Cortex of kidney (tissue), 1 donor: ENCODE measurements at places on chromosomes 12 and 14.

DNA sequence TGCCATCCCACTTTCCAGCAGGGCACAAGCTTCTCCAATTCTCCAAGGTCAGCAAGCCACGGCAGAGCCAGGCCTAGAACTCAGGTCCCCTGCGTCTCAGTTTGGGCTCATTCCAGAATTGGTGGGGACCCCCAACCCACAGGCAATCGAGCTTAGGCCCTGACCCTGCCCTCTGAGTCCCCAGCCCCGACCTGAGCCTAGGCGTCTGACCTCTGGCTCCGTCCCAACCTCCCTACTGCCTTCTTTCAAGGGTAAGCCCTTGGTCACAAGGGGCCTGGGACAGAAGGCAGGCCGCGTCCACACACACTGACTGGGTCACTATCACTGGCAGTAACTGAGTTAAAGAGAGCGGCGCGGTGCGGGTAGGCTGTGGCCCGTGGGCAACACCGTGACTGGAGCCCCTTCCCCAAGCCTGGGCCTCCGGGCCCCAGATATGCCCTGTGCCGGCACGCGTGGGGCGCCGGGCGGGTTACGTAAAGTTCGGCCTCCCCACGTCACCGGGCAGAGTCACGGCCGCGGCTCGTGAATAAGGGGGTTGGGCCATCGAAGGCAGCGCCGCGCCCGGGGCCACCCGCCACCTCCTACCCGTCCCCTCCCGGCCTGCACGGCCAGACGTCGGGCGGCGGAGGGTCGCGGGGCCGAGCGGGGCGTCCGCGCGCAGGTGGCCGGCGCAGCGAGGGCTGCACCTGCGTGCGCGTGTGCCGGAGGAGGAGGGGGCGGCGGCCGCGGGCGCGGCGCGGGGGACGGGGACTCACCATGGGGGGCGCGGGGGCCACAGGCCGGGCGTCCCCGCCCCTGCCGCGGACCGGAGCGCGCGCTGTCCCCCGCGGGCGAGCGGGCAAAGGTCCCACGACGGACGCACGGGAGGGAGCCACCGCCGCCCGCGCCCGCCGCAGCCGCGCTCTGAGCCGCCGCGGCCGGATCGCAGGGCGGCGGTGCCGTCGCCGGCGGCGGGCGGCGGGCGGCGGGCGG, 516 bp downstream of the ANKRD9 start:
- peak; percentile 35 for DNase-seq

DNA sequence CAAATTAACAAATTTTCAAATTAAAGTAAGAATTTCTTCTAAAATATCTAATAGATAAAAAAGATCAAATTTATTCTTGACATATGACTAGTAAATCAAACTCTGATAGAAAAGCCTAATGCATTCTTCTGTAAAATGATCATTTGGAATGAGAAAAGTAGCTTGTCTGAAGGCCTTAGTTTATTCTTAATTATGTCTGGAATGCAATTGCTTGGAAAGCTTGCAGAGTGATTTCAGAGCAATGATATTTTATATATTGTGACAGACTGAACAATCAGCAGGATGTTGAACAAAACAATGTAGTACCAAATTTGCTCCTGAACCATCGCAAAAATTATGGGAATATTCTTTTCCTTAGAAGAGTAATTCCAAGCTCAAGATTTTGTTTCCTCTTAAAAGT, 789.6 kb upstream of the NOVA1 start:
- DNase-seq, result no peak

- DNase-seq, result no peak
Measured at GRCh38 chr12:117551665-117552064, 190.2 kb upstream of the NOS1 start.

DNA sequence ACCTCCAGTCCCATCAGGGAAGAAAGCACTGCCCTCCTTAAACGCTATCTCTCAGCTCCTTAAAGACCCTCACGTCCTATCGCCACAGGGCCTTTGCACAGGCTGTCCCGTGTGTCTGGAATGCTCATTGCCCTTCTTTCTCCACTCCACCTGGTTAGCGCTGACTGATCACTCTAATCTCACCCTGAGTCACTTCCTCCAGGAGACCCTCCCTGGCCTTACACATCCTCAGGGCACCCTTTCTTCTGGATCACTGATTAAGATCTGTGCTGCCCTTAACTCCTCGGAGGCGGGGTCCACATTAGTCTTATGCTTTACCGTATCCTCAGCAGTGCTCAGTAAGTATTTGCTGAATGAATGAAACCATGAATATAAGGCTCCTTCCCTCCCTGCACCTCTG, 94.7 kb downstream of the SYNE3 start:
- DNase-seq, result no peak

- no peak for DNase-seq
Measured at GRCh38 chr14:31405599-31406232, 14.6 kb downstream of the HEATR5A start.

GRCh38 chr12:64824130-64824499, 332 bp upstream of the TBC1D30 start:
- no peak for DNase-seq

DNA sequence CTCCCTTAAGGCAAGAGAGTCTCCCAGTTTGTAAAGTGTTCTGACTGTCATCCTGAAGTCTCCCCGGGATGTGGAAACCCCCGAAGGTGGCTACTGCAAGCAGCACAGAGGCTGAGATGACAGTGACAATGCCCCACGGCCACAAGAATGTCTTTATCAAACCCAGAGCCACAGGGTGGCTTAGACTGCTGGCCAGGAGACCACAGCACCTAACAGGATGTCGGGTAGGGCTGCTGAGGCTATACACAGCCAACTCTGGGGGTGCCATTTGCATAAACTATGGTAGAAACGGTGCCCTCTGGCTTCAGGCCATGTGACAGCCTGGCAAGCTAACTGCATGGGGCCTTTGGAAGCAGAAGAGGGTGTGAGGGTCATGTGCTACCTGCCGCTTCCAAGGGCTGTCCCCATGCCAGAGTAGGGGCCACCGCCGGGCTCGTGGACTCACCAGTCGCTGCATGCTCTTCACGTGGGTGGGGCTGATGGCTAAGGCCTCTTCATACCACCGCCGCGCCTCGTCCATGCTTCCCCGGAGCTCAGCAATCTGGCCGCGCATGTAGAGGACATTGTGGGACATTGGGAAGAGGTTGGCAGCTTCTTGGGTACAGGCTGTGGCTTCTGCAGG, 180.9 kb downstream of the CALM1 start:
- no peak for DNase-seq

- DNase-seq, result no peak
Measured at GRCh38 chr14:61561657-61562276, 133.5 kb upstream of the HIF1A start.

DNA sequence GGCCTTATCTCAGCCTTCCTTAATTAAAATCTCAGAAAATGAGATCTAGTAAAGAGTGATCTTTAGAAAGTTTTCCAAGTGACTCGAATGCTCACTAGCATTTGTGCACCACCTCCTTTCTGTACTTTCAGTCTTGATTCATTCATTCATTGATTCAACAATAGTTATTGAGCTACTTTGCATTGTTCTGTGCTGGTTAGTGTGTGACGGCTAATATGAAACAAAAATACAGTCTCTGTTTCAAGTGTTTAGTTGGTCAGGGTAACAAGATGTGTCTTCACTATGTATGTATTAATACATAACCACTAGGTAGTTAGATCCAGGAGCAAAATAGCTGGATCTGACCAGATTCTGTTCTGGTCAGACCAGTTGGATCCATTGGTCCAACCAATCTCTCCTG, 100.9 kb downstream of the FAR2 start:
- no peak for DNase-seq

DNA sequence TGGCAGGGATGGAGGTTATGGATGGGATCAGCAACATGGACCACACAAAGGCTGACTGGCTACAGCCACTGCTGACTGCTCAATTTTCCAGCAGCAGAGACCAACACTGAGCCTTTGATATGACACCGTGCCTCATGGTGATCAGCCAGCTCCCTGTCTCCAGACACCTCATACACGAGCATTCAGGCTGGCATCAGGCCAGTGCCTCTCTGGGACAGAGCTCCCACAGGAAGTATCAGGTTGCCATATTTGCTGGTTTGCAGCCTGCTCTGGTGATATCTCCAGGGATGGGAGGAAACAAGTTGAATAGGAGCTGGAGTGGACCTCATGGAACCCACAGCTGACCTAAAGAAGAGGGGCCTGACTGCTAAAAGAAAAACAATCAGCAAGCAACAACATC, 471.2 kb upstream of the ATXN7L3B start:
- DNase-seq, result no peak

DNA sequence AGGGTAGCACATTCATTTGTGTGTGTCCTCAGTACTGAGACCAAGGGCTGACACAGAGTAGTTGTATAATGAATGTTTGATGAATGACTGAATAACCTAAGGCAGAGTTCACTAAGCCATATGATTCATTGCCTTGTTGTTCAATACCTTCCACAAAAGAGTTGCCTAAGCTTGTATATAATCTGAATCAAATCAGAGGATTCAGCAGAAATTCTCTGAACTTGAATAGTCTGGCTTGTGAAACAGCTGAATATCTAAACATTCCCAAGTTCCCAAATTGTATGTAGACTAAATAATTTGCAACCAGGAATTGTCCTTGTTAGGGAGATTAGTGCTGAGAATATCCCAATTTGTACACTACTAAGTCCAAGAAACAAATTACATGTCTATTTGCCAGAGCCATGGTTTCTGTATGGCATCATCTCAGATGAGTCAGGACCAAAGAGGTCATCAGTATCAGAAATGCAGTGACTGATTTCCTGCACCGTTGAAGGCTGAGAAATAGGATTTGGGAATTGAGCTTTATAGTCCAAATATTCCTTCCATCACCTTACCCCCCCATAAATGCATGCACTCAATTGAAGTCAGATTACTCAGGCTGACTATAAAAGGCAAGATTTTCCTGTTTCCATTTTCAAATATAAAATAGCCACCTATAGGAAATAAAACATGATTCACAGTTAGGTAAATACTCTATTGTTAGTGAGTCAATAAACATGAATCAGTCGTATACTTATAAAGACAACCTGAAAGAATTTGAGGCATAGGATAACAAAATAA, 168.7 kb downstream of the PHLDA1 start:
- DNase-seq, result no peak

GRCh38 chr12:1491983-1492697, 102.2 kb downstream of the FBXL14 start:
- DNase-seq, result no peak

DNA sequence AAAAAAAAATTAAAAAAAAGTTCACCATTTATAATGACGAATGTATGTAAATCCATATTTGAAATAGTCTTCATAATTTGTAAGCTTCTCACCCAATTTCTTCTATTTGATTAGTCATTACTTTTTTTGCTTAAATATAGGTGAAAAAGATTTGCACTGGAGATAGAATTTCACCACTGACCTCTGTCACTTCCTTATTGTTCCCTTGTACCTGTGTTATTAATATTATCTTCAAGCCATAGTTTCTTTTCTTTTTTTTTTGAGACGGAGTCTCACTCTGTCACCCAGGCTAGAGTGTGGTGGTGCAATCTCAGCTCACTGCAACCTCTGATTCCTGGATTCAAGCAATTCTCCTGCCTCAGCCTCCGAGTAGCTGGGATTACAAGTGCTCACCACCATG, 15.8 kb downstream of the TEP1 start:
- no peak for DNase-seq

DNA sequence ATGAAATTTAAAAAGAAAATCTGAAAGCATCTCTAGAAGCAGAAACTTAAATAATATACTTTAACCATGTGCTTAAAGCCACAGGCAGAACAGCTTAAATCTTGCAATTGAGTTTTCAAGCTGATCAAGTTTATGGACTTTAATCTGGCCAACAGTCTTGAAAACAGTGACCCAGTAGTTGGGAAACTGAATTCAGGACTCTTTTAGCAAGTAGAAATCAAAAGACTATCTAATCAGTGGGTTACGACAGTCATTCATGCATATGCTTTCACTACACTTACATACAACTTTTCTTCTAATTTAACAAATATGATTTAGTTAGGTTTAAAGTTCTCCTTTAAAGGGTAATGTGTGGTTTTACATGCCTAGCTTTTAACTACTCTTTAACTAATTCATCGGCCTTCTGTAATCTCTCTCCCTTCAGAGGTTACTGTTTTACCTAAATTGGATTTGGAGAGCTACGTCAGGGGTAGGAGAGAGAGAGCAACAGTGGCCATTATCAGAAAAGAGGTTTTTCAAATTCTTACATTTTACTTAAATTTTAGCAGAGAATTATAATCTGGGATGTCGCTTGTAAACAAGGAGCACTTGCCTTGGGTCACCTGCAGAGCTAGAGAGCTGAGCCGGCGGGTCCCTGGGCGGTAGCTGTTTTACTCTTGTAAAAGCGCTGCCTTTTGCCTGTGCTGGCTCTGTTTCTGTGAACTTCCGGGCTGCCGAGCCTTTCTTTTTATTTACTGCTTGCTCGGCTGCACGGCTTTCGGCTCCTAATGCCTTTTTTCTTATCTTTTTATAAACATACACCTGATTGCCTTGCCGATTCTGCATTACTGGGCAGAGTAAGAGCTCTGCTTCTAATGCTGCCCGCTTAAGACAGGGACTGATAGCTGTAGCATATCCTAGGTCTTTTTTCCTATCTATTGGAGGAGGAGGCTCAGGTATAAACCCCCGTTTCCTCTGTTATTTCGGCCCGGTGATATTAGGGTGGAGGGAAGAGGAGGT, 17.4 kb upstream of the LYZ start:
- no peak for DNase-seq

DNA sequence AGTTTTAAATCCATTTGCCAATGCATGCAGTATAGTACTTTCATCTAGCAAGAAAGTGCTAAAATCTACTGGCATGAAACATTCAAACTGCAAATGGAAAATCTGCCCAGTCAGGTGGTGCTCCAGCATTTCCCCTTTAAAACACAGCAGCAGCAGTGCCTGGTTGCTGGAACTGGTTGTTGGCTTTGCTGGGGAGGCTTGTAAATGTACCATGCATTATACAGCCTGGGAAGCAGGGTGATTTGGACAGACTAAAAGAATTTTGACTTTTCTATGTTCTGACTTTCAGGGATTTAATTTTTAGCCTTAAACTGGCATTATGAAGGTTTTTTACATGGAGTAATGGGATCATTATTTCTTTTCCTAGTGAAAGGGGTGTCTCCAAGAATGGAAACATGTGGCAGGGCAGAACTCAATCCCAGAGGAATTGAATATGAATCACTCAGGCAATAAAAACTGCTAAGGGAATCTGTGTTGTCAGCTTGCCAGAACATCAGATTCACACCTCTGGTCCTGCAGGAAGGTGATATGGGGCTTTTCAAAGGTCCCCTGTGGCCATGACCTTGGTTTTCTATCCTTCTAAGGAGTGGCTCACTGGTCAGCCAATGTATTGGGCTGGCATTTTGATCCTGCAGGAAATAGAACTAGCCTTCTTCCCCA, 9.0 kb upstream of the PAX9 start:
- DNase-seq, result no peak
